ENCODE measurements at places on chromosomes 4 and X.

DNA sequence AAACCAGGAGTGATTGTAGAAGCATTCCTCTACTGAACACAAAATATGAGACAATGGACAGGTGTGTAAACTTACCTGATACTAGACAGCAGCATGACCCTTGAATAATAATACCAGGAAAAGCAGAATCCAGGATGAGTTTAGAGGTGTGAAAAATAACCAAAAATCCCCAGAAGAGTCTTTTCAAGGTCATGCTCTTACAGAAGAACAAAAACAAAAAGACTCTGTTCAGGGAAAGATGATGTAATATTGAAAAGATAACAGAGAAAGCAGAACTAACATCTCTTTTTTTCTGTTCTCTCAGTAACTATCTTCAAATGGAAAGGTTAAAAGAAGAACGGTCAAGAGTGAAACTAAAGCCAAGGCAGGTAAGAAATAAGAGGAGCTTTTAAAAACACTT, 14.0 kb upstream of the ARHGAP10 start:
- DNase-seq = no peak

DNA sequence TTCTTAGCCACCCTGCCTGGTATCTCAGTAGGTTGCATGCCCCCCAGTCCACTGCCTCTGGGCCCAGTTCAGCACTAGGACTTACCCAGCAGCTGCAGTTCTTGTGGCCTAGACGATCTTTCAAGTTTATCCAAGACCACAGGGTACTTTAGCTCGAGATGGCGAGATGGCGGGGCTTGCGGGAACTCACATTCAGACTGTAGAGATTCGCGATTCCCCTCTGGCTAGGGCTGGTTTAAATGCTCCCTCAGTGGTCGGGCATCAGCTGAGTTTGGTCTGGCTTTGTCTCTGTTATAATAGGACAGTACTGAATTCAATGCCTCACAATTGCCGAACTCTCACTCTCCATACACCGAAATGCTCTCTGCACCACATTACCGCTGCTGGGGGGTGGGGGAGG, 18.4 kb upstream of the RFC1 start:
- no peak for DNase-seq

DNA sequence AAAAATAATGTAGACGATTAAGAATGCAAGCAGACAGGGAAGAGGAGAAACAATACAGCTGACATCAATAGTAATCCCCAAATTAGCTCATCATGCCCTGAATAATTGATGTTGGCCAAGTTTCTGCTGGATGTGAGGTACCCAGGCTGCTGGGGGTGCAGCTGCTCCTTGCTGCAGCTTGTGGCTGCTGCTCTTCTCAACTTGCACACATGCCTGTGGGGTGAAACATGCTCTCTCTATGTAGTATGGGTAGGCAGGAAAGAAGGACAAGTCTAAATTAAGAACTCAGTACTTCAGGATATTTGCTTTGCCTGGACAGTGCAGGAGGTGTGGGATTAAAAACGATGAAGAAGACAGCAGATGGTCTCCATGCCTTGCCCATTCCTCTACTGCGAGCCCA, 16.7 kb downstream of the EDA2R start:
- no peak for DNase-seq

GRCh38 chr4:146095860-146096259, 79.7 kb upstream of the LSM6 start:
- no peak for DNase-seq
